ENCODE measurements at places on chromosomes 2 and 18.

DNA sequence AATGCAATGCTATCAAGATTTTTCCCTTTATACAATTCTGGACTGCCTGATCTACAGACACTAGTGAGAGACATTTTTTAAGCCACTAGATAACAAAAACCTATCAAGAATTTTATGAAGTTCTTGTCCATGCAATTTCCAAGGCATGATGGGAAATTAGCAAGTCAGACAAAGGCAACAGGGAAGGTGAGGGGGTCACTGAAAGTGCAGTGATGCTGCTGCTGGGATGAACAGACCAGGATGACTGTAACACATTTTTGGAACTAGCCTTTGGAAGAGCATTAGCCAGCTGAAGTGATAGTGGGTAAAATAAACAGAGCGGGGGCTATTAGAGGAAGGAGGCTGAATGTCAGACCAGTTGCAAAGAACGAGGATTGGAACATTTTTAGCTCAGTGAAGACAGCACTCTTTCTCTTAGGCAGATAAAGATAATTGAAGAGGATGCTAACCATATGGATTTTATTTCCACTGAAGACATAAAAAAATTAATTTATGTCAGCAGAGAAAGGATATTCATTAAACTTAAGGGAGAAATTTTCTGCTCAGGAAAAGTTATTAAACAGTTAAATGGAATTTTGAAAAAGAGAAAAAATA lies 17.9 kb downstream of the NRXN1 start:
- DNase-seq = no peak

- no peak for DNase-seq
Measured at GRCh38 chr18:55663891-55664290, 75.9 kb upstream of the TCF4 start.

GRCh38 chr2:42113452-42113851 lies 55.7 kb upstream of the EML4 start:
- DNase-seq = no peak

DNA sequence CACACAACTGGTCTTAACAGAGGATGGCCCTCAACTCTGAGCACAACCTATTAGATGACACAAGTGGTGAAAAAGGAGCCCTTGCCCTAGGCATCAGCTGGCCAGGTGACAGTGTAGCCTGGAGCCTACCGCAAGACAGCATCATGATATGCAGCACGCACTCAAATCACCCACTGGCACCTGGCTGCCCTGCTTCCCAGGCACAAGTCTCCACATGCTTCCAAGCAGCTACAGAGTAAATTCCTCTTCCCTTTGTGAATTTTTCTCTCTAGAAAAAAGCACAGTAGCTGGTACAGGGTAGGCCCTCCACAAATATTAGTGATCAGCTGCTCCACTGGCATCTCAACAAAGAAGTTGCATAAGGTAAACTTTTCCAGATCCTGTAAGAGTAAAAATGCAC lies 6.0 kb downstream of the FBXO15 start:
- no peak for DNase-seq

- DNase-seq = no peak
Measured at GRCh38 chr2:215435280-215435869, 493 bp downstream of the FN1 start.

- DNase-seq = no peak
Measured at GRCh38 chr18:39305766-39306165, 1740.2 kb upstream of the CELF4 start.

GRCh38 chr2:60317844-60318243 lies 235.6 kb downstream of the BCL11A start:
- DNase-seq = no peak

DNA sequence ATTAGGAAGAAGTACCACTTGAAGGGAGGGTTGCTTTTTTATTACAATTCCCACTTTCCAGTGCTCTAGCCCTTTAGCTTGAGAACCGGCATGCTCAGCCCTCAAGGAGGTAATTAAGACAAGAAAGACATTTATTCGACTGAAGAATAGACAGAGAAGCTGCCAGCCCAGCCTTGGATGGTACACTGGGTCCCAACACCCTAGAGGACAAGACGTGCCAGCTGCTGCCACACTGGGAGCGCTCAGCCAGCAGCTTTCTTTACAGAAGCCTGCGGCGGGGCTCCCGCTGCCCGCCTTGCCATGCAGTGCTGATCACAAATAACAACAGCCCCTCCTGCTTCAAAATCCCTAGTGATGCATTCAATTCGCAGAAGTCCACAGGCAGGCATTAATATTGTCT lies 746.3 kb upstream of the RAB6C start:
- DNase-seq = no peak

DNA sequence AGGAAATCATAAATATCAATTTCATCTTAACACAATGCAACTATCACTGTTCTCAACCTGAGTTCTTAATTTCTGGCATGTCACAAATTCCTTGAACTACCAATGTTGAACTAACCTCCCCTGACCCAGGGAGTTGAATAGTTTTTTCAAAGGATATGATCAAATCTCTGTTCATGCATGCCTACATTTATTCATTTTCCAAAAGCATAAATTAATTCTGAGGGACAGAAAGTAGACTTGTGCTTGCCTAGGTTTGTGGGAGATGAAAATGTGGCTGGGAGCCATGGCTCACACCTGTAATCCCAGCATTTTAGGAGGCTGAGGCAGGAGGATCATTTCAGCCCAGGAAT lies 175.7 kb downstream of the TGIF1 start:
- DNase-seq = no peak

GRCh38 chr2:221822416-221822815 lies 250.3 kb upstream of the EPHA4 start:
- DNase-seq = no peak

All from SK-N-MC (cell line).